Fibroblast of skin of right biceps (primary cell): ENCODE measurements at places on chromosomes 3 and 15.
A peak's percentile ranks its signal among the peaks of the same experiment; 100 is the strongest.

DNA sequence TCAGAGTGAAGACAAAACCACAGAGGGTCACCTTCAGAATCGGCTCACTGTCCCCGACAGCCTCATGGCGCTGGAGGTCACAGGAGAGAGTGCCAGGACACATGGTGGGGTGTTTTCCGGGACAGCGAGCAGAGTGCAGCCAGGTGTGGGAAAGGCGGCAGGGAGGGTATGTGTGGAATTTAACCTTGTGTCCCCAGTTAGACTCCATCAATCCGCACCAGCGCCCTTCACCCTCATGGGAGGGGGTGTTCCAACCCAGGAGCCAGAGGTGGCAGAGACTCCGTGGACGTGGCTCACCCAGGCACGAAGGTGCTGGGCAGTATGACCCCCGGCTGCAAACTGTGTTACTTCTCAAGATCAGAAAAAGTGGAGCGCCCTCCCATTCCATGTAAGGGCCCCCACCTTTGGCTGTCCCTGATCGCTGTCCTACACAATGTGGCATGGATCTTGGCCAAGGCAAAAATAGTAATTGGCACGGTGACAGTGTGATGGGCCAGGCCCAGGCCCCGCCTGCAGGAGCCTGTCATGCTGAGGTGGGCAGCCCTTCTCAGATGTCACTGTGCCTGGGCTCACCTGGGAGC, 190.3 kb downstream of the XXYLT1 start:
- DNase-seq, result no peak

DNA sequence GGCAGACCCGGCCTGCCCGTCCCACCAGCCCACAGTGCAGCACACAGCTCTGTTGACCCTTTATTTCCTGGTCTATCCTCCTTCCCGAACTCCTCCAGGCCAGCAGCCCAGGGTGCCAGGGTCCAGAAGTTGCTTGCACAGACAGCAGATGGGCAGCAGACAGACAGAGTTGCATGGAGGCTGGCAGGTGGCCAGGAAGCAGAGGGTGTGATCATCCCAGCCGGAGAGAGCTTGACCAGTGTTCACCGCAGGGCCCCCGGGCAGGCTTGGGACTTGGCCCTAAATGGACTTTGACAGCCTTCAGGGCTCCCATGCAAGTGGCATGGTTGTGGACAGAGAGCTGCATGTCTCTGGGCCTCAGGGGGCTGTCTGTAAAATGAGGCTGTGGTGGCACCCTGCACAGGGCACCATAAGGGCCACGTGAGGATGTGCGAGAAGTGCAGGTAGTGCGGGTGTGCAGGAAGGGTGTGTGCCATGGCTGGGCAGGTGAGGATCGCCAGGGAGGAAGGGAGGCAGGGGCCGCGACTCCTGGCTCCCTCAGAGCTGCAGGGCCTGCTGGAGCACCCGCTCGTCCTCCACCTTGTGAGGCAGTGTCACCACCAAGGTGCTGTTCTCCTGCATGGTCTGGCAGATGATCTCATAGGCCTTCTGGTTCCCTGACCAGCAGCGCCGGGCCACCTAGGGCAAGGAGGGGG, 6.3 kb upstream of the ZXDC start:
- DNase-seq, result no peak

DNA sequence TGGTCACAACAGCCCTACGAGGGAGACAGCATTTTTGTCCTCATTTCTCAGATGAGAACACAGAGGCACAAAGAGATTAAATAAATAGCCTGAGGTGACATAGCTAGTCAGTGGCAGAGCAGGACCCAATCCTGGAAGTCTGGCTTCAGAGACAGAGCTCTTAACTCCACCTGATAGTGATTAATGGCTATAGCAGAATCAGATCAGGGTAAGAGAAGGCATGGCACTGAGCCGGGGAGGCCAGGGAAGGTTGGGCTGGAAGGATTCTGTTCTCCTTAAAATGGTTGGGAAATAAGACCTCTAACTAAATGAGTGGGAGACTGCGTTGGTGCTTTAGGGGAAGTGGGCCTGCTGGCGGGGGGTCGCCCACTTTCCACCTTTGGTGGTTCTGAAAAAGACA, 104.5 kb downstream of the VGLL4 start:
- no peak for DNase-seq

- peak; percentile 86 for DNase-seq
These were observed 171.6 kb upstream of the TSC22D2 start for GRCh38 chr3:150236316-150237082.

GRCh38 chr3:150128126-150128525, 157.4 kb upstream of the PFN2 start:
- DNase-seq, result no peak

DNA sequence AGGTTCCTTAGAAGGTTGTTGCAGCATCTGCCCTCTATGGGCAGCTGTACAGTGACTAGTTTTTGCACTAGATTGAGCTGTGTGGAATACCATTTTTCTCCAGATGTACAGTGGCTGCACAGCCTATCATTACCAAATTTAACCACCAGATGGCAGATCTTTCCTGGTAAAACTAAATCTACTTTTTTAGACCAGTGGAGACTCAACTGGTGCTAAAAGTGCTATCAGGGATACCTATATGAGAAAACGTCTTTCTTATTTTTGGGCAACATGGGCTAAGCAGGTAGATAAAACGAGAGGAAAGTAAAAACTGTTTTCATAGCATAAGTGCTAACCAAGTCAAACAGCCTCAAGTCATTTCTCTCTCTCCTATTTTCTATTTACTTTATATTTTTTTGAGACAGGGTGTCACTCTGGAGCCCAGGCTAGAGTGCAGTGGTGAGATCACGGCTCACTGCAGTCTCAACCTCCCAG, 21.2 kb downstream of the IGSF10 start:
- DNase-seq, result peak; percentile 76

- DNase-seq, result peak; percentile 36
These were observed 220.2 kb upstream of the LRTM1 start for GRCh38 chr3:55147856-55148720.

DNA sequence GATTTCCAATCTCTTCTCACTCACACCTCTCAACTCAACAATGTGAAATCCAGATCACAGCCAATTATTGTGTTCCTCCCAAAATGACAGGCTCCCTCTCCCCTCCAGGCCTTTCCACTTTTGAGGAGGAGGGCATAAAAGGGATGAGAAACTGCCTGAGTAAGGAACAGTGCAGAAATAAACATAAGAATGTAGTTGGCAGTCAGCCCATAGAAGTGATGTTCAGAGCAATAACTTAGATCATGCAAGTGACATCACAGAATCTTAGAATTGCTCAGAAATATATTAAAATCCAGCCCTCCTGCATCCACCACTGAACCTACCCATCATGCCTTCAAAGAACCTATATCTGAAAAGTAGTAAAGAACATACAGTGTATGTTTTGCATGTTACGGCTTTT, 299.4 kb upstream of the GADL1 start:
- peak; percentile 37 for DNase-seq

- DNase-seq, result no peak
These were observed 177.3 kb upstream of the NAALADL2 start for GRCh38 chr3:174681784-174682183.

GRCh38 chr3:72240531-72240930, 455.6 kb upstream of the PROK2 start:
- no peak for DNase-seq

DNA sequence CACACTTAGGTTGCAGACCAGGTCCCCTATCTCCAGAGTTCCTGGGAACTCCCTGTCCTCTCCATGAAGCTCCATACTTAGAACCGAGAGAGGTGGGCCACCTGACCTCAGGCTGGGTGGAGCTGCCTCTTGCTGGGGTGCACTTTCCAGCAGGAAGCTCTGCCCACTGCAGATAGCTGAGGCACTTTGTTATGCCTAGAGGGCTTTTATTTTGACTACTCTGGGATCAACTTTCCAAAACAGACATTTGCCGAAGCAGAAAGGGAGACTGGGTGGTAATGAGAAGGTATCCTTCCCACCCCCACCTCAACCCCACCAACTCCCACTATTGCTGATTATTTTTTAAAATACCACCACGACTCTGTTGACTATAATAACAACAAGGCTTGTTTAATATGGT, 54.7 kb downstream of the CLDN11 start:
- no peak for DNase-seq
